ENCODE measurements at places on chromosomes 1 and 21. TPM values are rescaled to one million over a fixed set of nuclear protein-coding genes. Genes with fewer than 3 reads are reported as not detected.
A peak's percentile ranks its signal among the peaks of the same experiment; 100 is the strongest.

GRCh38 chr1:228904222-228904621 lies 168.9 kb downstream of the RHOU start:
- no peak for DNase-seq

- DNase-seq = peak; percentile 89
These were observed 32.4 kb downstream of the GNB1 start for GRCh38 chr1:1858382-1859086.

DNA sequence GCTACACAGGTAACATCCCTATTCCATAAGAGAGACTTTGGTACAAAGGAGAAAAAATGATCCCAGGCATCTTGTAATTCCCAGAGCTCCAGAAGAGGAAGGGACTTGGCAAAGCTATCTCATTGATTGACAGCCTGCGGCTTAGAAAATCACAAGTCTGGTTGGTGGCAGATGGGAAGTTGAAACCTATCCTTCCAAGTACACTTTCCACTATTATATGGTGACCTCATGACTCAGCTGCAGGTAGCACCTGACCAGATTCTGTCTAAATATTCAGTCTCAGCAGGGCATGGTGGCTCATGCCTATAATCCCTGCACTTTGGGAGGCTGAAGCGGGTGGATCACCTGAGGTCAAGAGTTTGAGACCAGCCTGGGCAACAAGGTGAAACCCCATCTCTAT lies 89.9 kb downstream of the TIAM1 start:
- no peak for DNase-seq

GRCh38 chr1:156910309-156910782 lies 10.1 kb upstream of the LRRC71 start:
- DNase-seq = no peak

- DNase-seq = no peak
These were observed 100.3 kb downstream of the RERE start for GRCh38 chr1:8717148-8717547.

DNA sequence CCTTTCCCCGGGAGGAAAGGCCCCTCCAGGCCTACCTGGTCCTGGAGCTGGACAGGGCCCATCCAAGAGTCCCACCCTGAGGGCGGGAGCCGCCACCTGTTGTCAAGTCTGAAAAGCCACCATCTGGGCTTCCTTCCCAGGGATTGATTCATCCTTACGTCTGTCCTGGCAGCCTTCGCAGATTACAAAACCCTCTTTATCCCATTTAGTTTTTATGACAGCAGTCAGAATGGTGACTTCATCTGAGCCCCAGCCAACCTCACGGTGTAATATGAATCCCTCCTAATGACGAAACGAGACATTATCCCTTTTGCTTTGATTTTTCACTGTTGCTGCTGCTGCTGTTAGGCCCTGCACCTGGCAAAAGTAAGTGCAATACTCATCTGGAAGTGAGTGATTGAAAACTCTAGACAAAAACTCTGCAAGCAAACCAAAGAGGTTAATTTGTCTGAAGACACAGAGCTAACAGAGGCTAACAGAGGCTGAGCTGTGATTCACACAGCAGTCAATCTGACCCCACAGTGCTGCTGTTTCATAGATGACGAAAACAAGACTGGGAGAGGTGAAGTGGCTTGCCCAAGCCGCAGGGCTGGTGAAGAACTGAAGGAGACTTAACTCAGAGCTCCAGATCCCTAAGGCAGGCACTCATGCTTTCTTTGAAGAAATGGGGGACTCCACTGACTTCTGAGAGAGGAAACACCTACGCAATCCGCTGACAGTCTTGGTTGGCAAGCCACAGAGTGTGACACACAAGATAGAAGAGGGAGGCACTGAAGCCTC lies 30.0 kb upstream of the S100A7 start:
- no peak for DNase-seq

GRCh38 chr1:205530116-205530515 lies 25.6 kb downstream of the CDK18 start:
- peak; percentile 49 for DNase-seq

Gene MCOLN3
- 1.2 TPM for total RNA-seq
